ENCODE measurements at places on chromosomes 1 and 21. TPM values are rescaled to one million over a fixed set of nuclear protein-coding genes. Genes with fewer than 3 reads are reported as not detected.

DNA sequence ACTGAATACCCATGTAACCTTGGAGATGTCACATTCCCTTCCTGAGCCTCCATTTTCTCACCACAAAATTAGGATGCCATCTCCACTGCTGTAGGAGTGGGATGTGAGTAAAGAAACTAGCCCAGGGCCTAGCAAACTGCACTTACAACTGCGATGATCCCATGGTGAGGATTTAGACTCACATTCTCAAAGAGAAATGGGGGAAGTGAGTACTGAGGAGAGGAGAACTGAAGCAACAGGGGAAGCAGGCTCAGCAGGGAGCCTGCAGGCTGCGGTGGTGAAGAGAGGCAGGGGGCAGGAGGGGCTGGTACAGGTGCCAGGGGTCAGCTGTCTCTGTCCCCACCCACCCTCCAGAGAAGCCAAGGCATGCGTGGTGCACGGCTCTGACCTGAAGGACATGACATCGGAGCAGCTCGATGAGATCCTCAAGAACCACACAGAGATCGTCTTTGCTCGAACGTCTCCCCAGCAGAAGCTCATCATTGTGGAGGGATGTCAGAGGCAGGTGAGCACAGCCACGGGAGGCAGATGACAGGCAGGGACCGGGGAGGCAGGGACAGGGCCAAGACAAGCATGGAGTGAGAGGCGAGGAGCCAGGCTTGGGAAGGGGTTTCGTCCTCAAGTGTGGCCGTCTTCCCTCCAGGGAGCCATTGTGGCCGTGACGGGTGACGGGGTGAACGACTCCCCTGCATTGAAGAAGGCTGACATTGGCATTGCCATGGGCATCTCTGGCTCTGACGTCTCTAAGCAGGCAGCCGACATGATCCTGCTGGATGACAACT lies 16.4 kb upstream of the ATP1A4 start:
- DNase-seq: no peak

DNA sequence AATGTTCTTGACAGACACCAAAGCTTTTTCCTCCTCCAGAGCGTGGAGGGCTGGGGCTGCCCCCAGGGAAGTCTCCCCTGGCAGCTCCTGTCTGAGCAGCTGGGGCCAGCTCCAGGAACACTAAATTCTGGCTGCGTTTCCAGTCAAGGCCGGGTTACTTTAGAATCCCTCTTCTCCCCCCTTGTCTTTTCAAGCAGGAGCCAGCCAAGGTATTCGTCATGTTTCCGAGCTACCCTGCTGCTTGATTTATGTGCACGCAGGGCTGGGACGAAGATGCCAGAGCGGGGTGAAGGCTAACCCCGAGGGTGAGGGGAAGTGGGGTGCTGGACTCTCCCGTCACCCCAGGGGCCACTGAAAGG lies 68.1 kb upstream of the ANGPTL1 start:
- no peak for DNase-seq

GRCh38 chr1:18198260-18198659 lies 90.7 kb downstream of the IGSF21 start:
- no peak for DNase-seq

GRCh38 chr1:100443811-100444571 lies 91.7 kb downstream of the CDC14A start:
- DNase-seq: no peak

DNA sequence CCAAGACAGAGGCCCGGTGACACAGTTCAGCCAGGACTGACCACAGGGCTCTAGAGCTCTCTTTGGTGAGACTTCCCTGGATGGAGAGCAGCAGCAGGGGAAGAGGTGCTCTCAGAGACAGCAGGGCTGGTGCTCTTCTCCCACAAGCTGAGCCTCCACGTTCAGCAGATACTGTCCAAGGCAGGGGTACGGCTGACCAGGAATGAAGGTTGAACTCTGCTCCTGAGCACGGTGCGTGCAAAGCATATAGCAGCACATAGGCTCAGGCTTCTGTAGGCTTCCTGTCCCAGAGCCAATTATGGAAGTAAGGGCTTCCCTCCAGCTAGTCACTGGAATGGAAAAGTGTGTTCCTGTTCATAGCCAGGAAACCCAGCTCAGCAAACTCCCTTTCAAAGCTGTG lies 23.9 kb downstream of the DMBX1 start:
- DNase-seq: no peak

Gene PADI1
- not detected for total RNA-seq

Gene INAVA
- total RNA-seq: 1.4 TPM

Gene TMEM269
- 0.47 TPM for total RNA-seq

Measured in occipital lobe (tissue), 3 donors.